ENCODE measurements at places on chromosomes 1 and 21.

DNA sequence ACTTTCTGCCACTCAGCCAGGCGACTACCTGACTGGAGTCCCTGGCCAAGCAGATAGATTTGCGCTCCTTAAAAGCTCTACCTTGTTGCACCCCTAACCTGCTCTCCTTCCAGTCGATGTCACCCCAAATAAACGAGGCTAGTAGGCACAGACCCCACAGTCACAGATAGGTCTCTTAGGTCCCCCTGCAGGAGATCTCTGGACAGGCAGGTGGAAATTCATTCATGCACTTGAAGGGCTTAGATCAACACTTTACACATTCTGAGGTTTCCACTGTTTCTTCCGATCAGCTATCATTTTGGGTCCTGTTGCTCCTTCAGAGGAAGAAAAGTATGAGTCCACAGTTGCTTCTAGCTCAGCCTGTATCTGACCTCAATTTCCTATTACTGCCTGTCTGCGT lies 272.6 kb upstream of the FMN2 start:
- no peak for DNase-seq

DNA sequence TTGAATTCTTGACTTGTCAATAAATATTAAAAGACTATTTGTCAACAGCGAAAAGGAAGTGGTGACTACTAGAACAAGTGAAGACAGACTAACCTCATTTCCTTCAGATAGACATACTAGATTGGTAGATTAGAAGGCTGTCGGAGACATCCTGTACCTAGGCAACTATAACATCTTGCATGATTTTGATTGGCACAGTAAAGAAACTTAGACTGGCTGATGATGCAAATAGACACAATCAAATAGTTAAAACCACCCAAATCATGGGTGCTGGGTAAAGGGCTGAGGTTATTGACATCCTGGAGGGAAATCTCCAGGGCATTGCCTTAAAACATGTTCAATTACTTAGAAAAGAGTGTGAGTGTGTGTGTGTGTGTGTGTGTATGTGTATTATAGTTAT lies 85.9 kb upstream of the EDEM3 start:
- DNase-seq, result no peak

GRCh38 chr1:97619706-97620105 lies 301.1 kb downstream of the DPYD start:
- DNase-seq, result no peak

DNA sequence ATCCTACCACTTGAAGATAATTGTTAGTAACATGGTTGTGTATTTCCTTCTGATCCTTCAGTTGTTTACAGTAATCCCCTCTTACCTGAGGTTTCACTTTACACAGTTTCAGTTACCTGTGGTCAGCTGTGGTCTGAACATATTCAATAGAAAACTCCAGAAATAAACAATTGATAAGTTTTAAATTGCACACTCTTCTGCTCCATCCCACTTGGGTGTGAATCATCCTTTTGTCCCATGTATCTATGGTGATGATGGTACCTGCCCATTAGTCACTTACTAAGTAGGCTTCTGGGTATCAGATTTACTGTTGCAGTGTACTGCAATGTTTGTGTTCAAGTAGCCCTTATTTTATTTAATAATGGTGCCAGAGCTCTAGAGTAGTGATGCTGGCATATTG lies 62.5 kb downstream of the OSBPL9 start:
- DNase-seq, result no peak

DNA sequence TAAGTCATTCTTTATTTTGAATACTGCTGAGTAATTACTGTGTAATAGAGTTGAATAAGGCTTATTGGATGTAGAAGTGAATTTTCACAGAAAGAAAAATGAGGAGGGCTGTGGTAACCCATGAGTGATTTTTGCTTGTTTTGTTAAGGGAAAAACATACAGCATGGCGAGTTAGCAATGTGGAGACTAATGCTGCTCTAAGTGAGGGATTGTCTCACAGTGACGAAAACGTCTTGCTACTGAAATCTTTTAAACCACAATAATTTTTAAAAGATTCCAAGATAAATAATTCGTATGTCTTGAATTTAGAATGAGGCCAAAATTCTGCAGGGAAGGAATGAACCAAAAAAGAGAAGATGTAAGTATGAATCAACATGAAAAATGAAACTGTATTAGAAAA lies 16.2 kb upstream of the PLA2G4A start:
- no peak for DNase-seq

- DNase-seq, result no peak
Measured at GRCh38 chr1:155052439-155053395, 1.6 kb downstream of the ADAM15 start.

GRCh38 chr1:197342044-197342565 lies 74.1 kb downstream of the CRB1 start:
- DNase-seq, result no peak

DNA sequence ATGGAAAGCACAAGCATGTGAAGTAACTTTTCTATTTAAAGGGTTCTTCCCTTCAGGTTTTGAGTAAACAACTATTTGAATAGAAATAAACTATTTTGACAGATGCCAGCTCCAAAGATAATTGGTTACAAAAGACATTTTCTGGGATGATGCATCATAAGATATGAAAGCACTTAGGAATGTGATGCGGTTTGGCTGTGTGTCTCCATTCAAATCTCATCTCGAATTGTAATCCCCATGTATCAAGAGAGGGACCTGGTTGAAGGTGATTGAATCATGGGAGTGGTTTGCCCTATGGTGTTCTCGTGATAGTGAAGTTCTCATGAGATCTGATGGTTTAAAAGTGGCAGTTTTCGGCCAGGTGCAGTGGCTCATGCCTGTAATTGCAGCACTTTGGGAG lies 6.4 kb downstream of the DISP1 start:
- no peak for DNase-seq

DNA sequence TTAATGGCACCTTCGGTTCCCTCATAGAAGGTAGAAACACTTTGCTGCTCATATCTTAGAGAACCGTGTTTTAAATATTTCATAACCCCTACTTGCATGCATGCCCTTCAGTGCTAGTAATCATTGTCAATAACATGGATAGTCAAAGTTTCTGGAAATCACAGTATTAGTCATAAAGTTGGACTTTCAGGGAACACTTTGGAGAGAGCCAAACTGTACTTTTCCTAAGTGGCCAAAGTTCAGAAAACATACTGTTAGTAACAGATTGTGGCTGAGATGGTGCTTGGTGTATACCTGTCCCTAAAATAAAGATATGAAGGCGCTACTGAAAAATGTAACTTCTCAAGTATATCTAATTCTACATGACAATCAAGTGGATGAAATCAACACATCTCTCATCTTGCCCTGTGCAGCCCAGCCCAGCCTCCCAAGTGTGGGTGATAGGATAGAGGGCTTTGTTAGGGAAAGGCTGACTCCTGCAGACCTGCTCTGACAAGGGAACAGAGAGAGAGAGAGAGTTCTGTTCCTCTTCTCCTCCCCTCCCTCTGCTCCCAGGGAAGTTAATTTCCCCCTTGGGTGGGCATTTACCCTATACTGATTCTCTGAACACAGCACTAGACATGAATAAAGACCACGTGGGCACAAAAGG lies 14.4 kb downstream of the MYOC start:
- DNase-seq, result no peak

- DNase-seq, result no peak
Measured at GRCh38 chr1:107139833-107140702, 771 bp upstream of the NTNG1 start.

- no peak for DNase-seq
Measured at GRCh38 chr1:202270871-202271326, 70.8 kb downstream of the UBE2T start.

DNA sequence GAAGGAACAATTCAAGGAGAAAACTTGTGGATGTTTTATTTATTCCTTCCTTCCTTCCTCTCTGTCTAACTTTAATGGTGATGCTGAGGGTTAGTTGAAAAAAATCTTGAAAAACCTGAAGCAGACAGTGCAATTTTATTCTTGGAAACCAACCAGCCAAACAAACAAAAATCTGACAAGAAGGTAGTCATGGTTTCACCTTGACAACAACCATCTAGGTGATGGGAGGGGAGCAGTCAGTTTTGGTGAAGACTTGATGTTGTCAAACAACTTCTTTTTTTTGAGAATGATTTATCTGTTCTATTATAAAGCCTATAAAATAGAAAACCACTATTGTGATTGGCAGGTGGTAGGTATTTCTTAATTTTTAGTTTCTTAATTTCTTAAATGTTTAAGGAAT lies 92.4 kb upstream of the GPR88 start:
- DNase-seq, result no peak

DNA sequence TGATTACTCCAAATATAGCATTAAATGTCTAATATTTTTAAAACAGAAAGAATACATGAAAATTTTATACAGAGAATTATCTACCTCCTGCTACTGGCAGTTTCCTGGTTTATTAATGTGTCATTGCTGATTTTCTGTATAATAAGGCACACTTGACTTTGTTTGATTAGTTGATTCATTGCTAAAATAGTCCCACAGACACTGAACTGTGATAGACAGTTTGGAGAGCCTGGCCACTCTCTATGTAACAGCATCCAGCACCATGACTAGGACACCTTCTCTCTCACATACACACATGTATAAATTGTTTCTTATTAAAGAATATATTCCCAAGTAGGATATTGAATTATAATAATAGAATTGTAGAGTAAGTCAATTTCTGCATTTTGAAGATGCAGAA lies 368.5 kb upstream of the SNX7 start:
- DNase-seq, result no peak

DNA sequence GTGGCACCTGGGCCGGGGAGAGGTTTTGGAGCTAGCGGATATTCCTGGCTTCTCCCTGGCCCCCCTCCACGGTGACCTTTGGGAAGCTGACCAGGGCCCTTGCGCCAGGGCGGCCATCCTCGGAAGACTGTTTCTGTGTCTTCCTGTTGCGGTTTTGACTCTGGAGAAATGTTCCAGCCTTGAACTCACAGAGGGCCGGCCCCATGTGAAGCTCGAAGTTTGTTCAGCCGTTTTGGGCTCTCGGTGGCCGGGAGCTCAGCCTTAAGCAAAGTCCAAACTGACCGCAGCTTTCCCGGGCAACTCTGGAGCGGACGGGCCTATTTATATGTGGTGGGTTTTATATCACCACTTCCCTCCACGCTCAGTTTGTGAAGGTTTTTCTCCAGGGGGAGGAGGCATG lies 17.0 kb upstream of the WNT4 start:
- no peak for DNase-seq

DNA sequence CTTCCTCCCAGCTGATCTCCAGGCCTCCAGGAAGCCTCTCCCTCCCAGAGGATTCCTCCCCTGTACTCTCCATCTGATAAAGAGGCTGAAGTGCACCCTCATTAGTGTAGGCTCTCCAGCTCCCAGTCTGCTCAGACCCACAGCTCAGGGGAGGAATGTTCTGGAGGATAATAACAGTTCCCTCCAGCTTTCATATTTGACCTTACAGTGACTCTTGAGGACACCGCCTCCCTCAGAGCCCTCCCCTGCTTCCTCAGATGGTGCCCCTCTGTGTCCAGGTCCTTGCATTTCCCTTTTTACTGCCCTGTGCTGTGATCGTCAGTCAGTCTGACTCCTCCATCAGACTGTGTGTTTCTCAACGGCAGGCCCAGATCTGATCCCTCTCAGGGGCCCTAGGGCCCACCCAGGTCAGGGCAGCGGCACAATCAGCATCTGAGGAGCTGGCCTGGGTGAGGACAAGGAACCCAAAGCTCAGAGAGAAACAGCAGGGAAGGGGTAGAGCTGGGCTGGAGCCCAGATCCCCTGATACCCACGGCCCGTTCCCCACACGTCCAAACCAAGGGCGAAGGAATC lies 1.1 kb upstream of the SHISAL2A start:
- no peak for DNase-seq

DNA sequence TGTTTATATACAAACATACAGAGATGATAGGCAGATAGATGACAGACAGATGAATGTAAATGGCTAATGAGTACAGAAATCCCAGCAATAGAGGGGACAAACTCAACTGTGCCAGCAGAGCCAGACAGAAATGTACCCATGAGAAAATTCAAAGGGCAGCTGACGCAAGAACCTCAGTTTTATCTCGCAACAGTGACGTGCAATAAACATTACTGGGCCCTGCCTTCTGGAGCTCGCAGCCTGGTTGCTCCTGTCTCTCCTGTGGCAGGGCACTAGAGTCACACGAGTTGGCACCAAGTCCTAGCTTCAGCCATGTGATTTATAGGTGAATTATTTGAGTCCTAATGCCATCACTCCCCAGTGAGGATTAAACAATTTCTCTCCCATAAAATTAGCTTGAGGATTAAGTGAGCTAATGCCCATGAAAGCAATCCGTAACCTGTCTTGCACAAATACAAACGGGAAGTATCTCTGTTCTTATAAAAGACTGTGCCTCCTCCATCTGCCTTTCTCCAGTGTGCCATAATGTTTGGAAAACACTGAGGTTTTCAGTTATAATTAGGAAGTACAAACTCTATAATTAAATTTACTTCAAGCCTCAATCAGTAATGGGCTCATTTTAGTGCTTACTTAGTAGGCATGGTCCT lies 50.7 kb downstream of the VAV3 start:
- no peak for DNase-seq

- DNase-seq, result no peak
Measured at GRCh38 chr1:89433421-89433820, 69.6 kb downstream of the GBP6 start.

DNA sequence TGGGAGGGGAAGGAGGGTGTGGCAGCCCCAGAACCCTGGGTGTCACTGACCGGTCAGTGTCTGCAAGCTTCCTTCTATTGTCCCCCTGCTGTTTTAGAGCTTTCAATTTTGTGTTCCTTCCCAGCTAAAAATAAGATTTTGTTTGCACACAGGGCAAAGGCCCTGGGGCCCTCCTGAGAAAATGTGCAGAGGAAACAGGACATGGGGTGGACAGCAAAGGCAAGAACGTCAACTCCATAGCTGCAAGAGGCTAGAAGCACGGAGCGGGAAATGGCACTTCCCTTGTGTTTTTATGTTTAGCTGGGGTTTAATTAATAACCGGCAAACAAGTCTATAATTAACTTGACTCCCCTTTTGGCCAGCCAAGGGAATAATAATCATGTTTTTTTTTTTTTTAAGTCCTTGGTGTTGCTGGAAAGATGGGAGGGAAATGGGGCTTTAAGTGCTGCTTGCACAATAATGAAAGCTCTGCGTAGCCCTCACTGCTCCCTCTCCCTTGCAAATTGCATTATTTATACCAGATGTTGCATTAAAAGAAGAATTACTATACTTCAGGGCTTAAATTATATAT lies 261.4 kb upstream of the USP24 start:
- no peak for DNase-seq

Data from stimulated activated CD4-positive, alpha-beta T cell treated with anti-CD3 and anti-CD28 coated beads, Interleukin-1b, Interleukin-23, amount 100 ng/mL, for 1 hour (primary cell).